ENCODE measurements at places on chromosomes 2 and 18.

DNA sequence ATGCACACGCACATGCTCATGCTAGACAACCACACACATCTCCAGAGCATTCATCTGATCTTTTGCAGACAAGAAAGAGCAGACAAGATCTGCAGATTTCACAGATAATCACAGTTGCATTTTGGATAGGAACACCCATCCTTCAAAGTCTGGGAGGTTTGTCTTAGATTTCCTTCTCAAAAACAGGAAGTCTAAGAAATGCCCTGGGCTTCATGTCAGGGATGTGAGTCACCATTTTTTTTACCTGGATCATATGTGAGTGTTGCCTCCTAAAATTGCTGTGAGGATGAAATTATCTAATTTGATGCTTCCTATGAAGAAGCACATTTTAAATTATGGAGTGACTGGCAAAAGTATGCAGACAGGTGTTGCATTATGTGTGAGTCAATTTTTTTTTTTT, 46.1 kb downstream of the SRD5A2 start:
- DNase-seq: no peak
- H3K4me1 ChIP-seq: no peaks in the 10 kb centered on the region
- no peaks in the 10 kb centered on the region for H3K36me3 ChIP-seq

- no peaks in the 10 kb centered on the region for H3K27me3 ChIP-seq
- peaks cover 10% of the 10 kb centered on the region for H3K4me1 ChIP-seq
- H3K27ac ChIP-seq: no peak overlapping the region
- DNase-seq: no peak
- H3K36me3 ChIP-seq: peaks cover 4% of the 10 kb centered on the region
These were observed 92.7 kb downstream of the DDX1 start for GRCh38 chr2:15684161-15685039.

DNA sequence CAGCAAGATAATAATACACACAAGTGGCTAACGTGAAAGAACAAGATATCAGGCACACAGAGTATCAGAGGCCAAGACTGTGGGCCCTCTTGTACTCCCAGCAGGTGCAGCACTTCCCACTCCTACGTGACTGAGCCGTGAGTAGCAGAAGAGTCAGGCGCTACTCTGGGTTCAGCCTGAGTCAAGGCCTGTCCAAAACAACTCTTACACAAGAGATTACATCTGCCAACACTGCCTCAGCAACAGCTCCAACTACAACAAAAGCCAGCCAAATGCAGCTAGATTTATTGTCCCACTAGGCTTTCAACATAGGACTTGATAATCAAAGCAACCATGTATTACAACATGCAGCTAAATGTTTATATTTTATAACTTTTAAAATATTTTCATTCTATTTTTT, 56.2 kb downstream of the ITSN2 start:
- peaks cover 12% of the 10 kb centered on the region for H3K4me1 ChIP-seq
- H3K27ac ChIP-seq: no peak overlapping the region
- H3K27me3 ChIP-seq: no peaks in the 10 kb centered on the region
- no peak for DNase-seq
- H3K4me3 ChIP-seq: no peak overlapping the region

- H3K4me3 ChIP-seq: no peak overlapping the region
- H3K27me3 ChIP-seq: no peaks in the 10 kb centered on the region
- no peak for DNase-seq
These were observed 66.6 kb downstream of the MYOM1 start for GRCh38 chr18:3153107-3153704.

- no peaks in the 10 kb centered on the region for H3K36me3 ChIP-seq
- peaks cover 66% of the 10 kb centered on the region for H3K4me1 ChIP-seq
- peak overlapping the region; percentile 4 for H3K27ac ChIP-seq
- peaks cover 1% of the 10 kb centered on the region for H3K27me3 ChIP-seq
- peak overlapping the region; percentile 87 for H3K4me3 ChIP-seq
These were observed 7.3 kb downstream of the ZNF516 start for GRCh38 chr18:76487782-76488181.

- H3K27me3 ChIP-seq: no peaks in the 10 kb centered on the region
- no peak for DNase-seq
- H3K36me3 ChIP-seq: no peaks in the 10 kb centered on the region
These were observed 3.5 kb upstream of the UPP2 start for GRCh38 chr2:158098178-158098577.

- H3K36me3 ChIP-seq: no peaks in the 10 kb centered on the region
- H3K4me3 ChIP-seq: no peak overlapping the region
- DNase-seq: no peak
- no peaks in the 10 kb centered on the region for H3K4me1 ChIP-seq
These were observed 6.0 kb downstream of the LRRC30 start for GRCh38 chr18:7236933-7237332.

DNA sequence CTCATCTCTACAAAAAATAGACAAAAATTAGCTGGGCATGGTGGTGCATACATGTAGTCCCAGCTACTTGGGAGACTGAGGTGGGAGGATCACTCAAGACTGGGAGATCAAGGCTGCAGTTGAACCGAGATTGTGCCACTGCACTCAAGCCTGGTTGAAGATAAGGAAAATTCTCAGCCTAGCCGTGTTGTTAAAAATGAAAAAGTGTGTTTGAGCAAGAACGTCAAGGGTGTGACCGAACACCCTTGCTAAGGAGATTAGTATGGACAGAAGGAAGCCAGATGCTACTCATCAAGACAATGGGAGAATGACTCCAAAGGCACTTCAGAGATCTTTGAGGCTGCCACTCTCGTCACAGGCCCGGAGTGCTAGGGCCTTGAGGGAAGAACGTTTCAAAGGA, 70.0 kb upstream of the NDUFV2 start:
- H3K4me3 ChIP-seq: no peak overlapping the region
- H3K4me1 ChIP-seq: no peaks in the 10 kb centered on the region
- no peak for DNase-seq

DNA sequence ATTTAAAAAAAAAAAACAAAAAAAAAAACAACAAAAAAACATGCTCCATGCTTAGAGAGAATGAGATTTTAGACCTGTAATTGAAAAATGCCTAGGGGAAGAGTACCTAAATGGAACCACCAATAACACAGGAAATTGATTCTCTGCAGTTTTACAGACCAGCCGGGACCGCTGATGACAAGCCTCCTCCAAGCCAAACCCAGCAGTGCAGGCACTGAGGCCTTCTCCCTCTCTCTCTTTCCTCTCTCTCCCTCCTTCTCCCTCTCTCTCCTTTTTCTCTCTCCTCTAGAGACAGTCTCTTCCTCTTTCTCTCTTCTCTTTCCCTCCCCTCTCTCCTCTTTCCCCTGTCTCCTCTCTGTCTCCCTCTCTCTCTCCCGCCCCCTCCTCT, 228.8 kb upstream of the COPS8 start:
- peaks cover 60% of the 10 kb centered on the region for H3K4me1 ChIP-seq
- no peaks in the 10 kb centered on the region for H3K36me3 ChIP-seq
- H3K4me3 ChIP-seq: no peak overlapping the region
- DNase-seq: no peak

GRCh38 chr2:224819075-224819474, 102.9 kb upstream of the CCDC195 start:
- no peak overlapping the region for H3K4me3 ChIP-seq
- no peak for DNase-seq
- no peak overlapping the region for H3K27ac ChIP-seq
- H3K4me1 ChIP-seq: no peaks in the 10 kb centered on the region

DNA sequence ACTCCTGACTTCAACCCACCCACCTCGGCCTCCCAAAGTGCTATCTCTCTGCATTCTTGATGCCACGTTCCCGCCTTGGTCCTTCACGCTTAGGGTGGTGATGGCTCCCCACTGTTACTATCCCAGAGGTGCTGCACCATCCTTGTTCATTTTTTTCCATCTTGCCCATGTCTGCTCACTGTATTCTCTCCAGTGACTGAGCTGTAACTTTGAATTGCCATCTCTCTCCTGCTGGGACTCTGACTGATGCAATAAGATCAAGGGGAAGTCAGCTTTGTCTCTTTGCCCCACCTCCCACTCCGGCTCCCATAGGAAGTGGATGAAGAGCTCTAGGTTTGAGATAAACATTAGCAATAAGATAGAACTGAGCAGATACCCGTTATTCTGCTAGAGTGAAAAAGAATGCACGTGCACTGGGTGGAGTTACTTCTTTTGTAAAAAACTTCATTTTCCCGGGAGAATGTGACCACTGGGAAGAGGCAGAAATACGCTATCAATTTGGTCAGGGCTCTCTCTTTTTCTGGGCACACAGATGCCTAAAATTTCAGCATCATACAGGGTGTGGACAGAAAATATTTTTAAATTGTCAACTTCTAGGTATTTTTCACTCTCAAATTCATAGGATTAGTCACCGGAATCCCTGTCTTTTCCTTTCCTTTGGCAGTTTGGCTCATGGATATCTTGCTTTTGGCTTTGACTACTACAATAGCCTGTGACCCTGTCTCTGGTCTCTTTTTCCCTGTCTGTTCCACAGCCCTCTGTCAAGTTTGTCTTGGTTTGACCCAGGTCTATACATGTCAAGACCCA, 105.4 kb downstream of the POLR1A start:
- no peaks in the 10 kb centered on the region for H3K27me3 ChIP-seq
- no peak overlapping the region for H3K4me3 ChIP-seq
- DNase-seq: no peak
- no peak overlapping the region for H3K27ac ChIP-seq
- no peaks in the 10 kb centered on the region for H3K36me3 ChIP-seq

DNA sequence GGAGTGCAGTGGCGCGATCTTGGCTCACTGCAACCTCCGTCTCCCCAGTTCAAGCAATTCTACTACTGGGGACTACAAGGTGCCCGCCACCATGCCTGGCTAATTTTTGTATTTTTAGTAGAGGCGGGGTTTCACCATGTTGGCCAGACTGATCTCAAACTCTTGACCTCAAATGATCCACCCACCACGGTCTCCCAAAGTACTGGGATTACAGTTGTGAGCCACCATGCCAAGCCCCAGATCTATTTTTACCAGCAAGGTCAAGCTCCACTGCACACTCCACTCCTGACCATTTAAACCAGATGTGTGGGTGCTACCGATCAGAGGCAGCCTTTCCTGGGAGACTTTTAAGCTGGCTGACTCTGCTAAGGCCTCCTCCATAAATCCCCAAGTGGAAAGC, 67.5 kb upstream of the CD226 start:
- no peak overlapping the region for H3K27ac ChIP-seq
- DNase-seq: no peak
- H3K36me3 ChIP-seq: peaks cover 18% of the 10 kb centered on the region
- H3K27me3 ChIP-seq: no peaks in the 10 kb centered on the region
- no peaks in the 10 kb centered on the region for H3K4me1 ChIP-seq

DNA sequence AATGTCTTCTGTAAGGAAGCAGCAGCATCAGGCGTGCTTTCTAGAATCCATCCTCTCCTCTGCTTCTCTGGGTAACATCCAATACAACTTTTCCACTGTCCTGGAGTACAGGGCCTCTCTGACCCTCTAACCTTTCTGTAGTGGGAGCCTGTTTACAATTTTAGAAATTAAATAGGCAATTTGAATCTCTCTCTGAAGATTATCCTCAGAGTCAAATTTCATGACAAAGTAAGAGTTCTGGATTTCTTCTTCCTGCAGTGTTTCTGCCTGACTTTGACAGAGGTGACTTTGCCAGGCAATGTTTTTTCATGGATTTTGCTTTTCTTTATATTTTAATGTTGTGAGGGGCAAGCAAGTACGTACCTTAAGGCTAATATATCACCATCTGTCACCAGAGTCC, 558.4 kb downstream of the PARD3B start:
- no peaks in the 10 kb centered on the region for H3K4me1 ChIP-seq
- H3K27me3 ChIP-seq: no peaks in the 10 kb centered on the region
- no peak overlapping the region for H3K4me3 ChIP-seq
- DNase-seq: no peak

DNA sequence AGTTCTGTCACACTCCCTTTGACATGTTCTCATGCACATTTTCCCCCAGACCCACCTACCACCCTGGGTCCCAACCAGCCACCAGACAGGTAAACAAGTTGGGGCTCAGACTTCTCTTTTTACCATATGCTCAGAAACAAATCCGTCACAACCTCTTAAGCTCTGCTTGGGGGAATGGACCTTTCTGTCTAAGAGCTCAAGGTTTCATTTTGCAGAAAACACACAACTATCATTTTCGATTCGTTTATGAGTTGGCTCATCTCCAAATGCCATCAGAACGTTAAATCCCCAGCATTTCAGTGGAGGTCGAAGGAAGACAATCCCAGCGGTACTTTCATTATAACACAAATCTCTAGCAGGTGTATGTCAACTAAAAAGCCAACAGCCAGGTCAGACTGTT, 30.6 kb upstream of the NCK2 start:
- H3K27me3 ChIP-seq: no peaks in the 10 kb centered on the region
- H3K4me3 ChIP-seq: no peak overlapping the region
- no peak for DNase-seq
- no peak overlapping the region for H3K27ac ChIP-seq
- no peaks in the 10 kb centered on the region for H3K36me3 ChIP-seq

GRCh38 chr2:28366496-28367282, 26.0 kb upstream of the FOSL2 start:
- no peak overlapping the region for H3K27ac ChIP-seq
- no peaks in the 10 kb centered on the region for H3K36me3 ChIP-seq
- H3K4me1 ChIP-seq: peaks cover 7% of the 10 kb centered on the region
- DNase-seq: no peak
- H3K27me3 ChIP-seq: no peaks in the 10 kb centered on the region
- H3K4me3 ChIP-seq: no peak overlapping the region

DNA sequence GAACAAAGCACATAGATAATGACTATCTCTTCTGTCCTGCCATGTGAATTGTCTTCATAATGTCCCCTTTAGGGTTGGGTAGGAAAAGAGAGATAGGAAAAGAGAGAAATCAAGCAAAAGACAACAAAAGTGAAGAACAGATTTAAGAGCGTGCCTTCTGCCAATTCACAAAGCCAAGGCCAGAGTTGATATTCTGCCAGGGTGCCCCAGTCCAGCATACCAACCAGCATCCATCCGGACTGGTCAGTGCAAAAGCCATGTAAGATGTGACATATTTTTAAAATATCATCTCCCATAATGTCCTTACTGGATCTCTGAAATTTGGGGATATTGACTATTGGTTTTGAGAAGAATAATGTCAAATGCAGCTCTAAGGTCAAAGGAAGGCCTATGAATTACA, 35.7 kb upstream of the KLF7 start:
- DNase-seq: no peak
- H3K27ac ChIP-seq: no peak overlapping the region
- no peak overlapping the region for H3K4me3 ChIP-seq
- no peaks in the 10 kb centered on the region for H3K36me3 ChIP-seq
- H3K27me3 ChIP-seq: no peaks in the 10 kb centered on the region
- peaks cover 15% of the 10 kb centered on the region for H3K4me1 ChIP-seq

- no peaks in the 10 kb centered on the region for H3K36me3 ChIP-seq
- peaks cover 30% of the 10 kb centered on the region for H3K4me1 ChIP-seq
- no peak for DNase-seq
- no peaks in the 10 kb centered on the region for H3K27me3 ChIP-seq
- H3K27ac ChIP-seq: no peak overlapping the region
These were observed 88.8 kb downstream of the ZCCHC2 start for GRCh38 chr18:62611453-62612288.

- peaks cover 42% of the 10 kb centered on the region for H3K4me1 ChIP-seq
- no peaks in the 10 kb centered on the region for H3K27me3 ChIP-seq
- no peak overlapping the region for H3K27ac ChIP-seq
- DNase-seq: no peak
These were observed 148.8 kb downstream of the WDSUB1 start for GRCh38 chr2:159137511-159138241.

GRCh38 chr2:34652636-34653035, 1053.5 kb upstream of the FAM98A start:
- no peaks in the 10 kb centered on the region for H3K27me3 ChIP-seq
- no peak overlapping the region for H3K4me3 ChIP-seq
- H3K27ac ChIP-seq: no peak overlapping the region
- H3K36me3 ChIP-seq: no peaks in the 10 kb centered on the region
- DNase-seq: peak; percentile 6
- no peaks in the 10 kb centered on the region for H3K4me1 ChIP-seq

Data from neural crest cell (in vitro differentiated cells).